ENCODE measurements at places on chromosomes 5 and 9.

DNA sequence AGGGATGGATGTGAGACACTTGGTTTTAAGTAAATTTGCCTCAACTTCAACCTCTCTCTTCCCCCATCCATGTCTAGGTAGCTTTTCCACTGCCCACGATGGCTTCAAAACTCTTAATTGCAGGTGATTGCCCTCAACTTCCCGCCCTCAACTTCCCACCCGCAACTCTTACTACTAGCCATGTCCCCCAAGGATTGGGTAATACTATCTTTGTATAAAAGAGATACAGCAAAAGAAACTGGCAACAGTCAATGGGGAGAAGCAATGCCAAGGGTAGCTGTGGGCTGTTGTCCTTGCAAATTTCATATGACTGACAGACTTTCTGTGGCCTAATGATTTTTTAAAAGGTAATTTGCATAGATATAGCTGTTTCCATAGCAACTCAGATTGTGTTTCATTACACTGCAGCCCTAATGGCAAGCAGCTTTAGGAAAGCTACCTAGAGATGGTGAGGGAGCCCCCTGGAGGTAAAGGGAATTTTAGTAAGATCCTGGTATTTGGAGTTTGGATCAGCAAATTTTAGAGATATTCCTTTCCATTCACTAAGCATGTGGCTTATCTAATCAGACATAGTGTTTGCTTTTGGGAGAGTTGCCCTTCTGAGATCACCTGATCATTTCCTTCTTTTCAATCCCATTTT lies 421.5 kb upstream of the DAP start:
- DNase-seq: no peak

- DNase-seq: no peak
Measured at GRCh38 chr5:124260921-124261515, 485.4 kb downstream of the ZNF608 start.

DNA sequence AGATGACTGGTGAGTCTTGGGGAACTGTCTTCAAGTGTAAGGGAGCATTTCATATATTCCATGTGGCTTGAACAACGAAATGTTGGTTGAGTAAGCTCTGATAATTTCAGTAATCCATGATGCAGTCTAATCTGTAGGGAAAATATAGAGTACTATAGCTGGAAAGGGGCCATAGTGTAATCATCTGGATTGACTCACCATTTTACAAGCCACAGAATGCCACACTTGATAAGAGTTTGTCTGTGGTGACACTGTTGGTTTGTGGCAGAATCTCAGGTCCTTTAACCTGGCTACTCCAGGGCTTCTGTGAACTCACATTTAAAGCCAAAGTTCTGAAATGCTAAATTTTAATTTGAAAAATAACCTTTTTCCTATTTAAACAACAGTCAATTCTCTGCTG lies 16.3 kb upstream of the MAML1 start:
- no peak for DNase-seq

GRCh38 chr5:9429691-9430215 lies 116.1 kb downstream of the SEMA5A start:
- DNase-seq: no peak

All from stimulated activated CD8-positive, alpha-beta memory T cell treated with anti-CD3 and anti-CD28 coated beads, Interleukin-15, amount 100 ng/mL, for 48 hours (primary cell).